Ovary (tissue), 10 donors: ENCODE measurements at places on chromosomes 5 and 9. TPM values are rescaled to one million over a fixed set of nuclear protein-coding genes. Genes with fewer than 3 reads are reported as not detected.

IL31RA gene
- total RNA-seq, result not detected

GABRB2 gene
- 0.12 TPM for total RNA-seq

PCDHB10 gene
- 5.2 TPM for total RNA-seq

OR13C8 gene
- total RNA-seq, result not detected

DAPK1 gene
- 103 TPM for total RNA-seq

SPAAR gene
- 0.97 TPM for total RNA-seq

TAF11L10 gene
- not detected for total RNA-seq

SPAG8 gene
- 2.1 TPM for total RNA-seq

UNC13B gene
- 17.7 TPM for total RNA-seq

TMEM174 gene
- not detected for total RNA-seq

DNA sequence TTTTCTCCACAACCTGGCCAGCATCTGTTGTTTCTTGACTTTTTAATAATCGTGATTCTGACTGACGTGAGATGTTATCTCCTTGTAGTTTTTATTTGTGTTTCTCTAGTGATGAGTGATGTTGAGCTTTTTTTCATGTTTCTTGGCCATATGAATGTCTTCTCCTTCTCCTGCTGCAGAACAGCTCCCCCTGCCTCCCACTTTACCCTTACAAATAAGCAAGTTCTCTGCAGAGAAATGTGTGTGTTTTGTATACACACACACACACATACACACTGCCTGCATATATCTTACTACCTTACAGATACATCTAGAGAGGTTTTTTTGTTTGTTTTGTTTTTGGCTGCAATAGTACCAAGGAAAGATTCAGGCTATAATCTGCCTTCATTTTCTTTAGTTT, 88.7 kb upstream of the PHF24 start:
- H3K4me3 ChIP-seq, result no peak overlapping the region
- no peaks in the 10 kb centered on the region for H3K4me1 ChIP-seq
- H3K36me3 ChIP-seq, result no peaks in the 10 kb centered on the region
- H3K27ac ChIP-seq, result no peak overlapping the region
- DNase-seq, result no peak

DNA sequence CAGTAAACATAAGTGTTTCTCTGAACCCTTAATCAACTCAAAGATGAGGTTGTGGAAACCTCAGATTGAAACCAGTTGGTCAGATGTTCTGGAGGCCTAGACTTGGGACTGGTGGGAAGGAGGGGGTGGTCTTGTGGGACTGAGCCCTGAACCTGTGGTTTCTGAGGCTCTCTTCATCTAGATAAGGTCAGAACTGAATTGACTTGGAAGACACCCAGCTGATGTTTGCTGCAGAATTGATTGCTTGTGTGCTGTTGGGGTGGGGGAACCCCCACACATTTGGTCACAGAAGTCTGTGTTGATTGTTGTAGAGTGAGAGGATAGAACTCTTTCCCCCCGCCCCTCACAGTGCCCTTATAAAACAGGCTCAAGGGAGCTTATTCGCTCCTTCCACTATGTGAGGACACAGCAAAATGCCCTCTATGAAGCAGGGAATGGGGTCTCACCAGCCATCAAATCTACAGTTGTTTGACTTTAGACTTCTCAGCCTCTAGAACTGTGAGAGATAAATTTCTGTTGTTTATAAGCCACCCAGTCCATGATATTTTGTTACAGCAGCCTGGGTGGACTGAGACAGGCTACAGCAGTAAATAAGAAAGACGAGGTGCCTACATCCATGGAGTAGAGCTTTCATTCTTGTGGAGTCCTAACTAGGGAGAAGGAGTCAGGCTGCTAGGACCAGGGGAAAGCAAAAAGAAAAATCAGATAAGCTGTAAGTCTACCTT, 25.7 kb upstream of the UGCG start:
- H3K27ac ChIP-seq, result no peak overlapping the region
- no peaks in the 10 kb centered on the region for H3K4me1 ChIP-seq
- H3K4me3 ChIP-seq, result no peak overlapping the region
- no peaks in the 10 kb centered on the region for H3K27me3 ChIP-seq

GRCh38 chr9:70069704-70070103, 26.1 kb downstream of the MAMDC2 start:
- no peaks in the 10 kb centered on the region for H3K27me3 ChIP-seq
- no peaks in the 10 kb centered on the region for H3K36me3 ChIP-seq
- no peak overlapping the region for H3K27ac ChIP-seq
- H3K4me3 ChIP-seq, result no peak overlapping the region
- H3K4me1 ChIP-seq, result peaks cover 27% of the 10 kb centered on the region

GRCh38 chr5:54234304-54234933, 76.0 kb downstream of the ARL15 start:
- H3K4me1 ChIP-seq, result no peaks in the 10 kb centered on the region

GRCh38 chr9:17802249-17802857, 223.5 kb downstream of the SH3GL2 start:
- no peaks in the 10 kb centered on the region for H3K27me3 ChIP-seq
- H3K36me3 ChIP-seq, result no peaks in the 10 kb centered on the region
- no peaks in the 10 kb centered on the region for H3K4me1 ChIP-seq
- H3K4me3 ChIP-seq, result no peak overlapping the region
- no peak overlapping the region for H3K27ac ChIP-seq

- H3K27me3 ChIP-seq, result no peaks in the 10 kb centered on the region
- peaks cover 4% of the 10 kb centered on the region for H3K4me1 ChIP-seq
- no peak for DNase-seq
- H3K4me3 ChIP-seq, result no peak overlapping the region
- H3K36me3 ChIP-seq, result no peaks in the 10 kb centered on the region
- no peak overlapping the region for H3K27ac ChIP-seq
These were observed 80.3 kb upstream of the RPS23 start for GRCh38 chr5:82358457-82358856.

DNA sequence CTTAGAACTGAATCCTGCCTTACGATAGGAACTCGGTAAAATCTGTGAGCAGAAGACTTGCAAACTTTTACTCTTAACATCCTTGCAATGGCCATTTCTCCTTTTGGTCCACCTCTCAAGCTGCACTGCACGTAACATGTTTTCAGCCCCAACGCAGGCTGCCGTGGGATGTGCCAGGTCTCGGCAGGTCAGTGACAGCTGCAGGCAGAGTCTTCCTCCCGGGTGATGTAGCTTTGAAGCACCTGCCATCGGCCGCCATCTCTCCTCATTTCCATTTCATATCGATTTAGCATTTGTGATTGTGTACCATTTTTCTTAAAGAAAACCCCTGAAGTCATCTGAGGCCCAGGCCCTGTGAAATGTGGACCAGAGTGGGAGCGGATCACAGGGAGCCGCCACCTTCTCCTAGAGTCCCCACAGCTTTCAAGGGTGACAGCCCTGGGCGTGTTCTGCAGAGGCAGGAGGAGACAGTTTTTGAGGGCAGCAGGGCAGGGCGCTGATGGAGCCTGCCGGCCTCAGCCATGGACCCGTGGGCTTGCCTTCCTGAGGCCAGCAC, 25.8 kb upstream of the LPCAT1 start:
- no peaks in the 10 kb centered on the region for H3K36me3 ChIP-seq
- H3K27ac ChIP-seq, result no peak overlapping the region
- DNase-seq, result no peak
- no peaks in the 10 kb centered on the region for H3K4me1 ChIP-seq
- H3K27me3 ChIP-seq, result no peaks in the 10 kb centered on the region
- H3K4me3 ChIP-seq, result no peak overlapping the region

- no peaks in the 10 kb centered on the region for H3K4me1 ChIP-seq
- no peaks in the 10 kb centered on the region for H3K36me3 ChIP-seq
- H3K27me3 ChIP-seq, result no peaks in the 10 kb centered on the region
- H3K27ac ChIP-seq, result no peak overlapping the region
- no peak overlapping the region for H3K4me3 ChIP-seq
These were observed 468.4 kb downstream of the PTPRD start for GRCh38 chr9:10144355-10144754.

- no peak for DNase-seq
- H3K27me3 ChIP-seq, result no peaks in the 10 kb centered on the region
- no peak overlapping the region for H3K27ac ChIP-seq
- H3K36me3 ChIP-seq, result no peaks in the 10 kb centered on the region
- H3K4me1 ChIP-seq, result peaks cover 4% of the 10 kb centered on the region
These were observed 32.9 kb downstream of the NSG2 start for GRCh38 chr5:174078416-174078815.

DNA sequence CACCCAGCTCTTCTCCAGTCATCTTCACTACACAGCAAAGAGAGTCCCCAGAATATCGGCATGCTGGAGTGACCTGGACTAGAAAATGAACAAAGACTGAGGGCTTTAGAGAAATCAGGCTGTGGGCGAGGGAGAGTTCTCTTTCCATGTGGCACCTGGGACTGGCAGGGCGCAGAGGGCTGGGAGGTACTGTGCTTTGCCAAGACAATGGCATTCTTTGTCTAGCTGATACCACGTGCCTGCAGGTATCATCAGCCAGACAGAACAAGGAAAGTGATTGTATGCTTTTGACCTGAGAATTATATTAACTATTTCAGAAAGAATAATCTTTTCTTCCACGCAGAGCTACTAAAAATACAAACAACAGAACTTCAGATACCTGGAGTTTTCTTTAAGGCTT, 30.5 kb downstream of the DDX31 start:
- no peaks in the 10 kb centered on the region for H3K27me3 ChIP-seq
- no peaks in the 10 kb centered on the region for H3K4me1 ChIP-seq
- H3K27ac ChIP-seq, result no peak overlapping the region
- DNase-seq, result no peak
- H3K4me3 ChIP-seq, result no peak overlapping the region

- no peak overlapping the region for H3K4me3 ChIP-seq
- no peaks in the 10 kb centered on the region for H3K27me3 ChIP-seq
- H3K36me3 ChIP-seq, result no peaks in the 10 kb centered on the region
- DNase-seq, result no peak
- H3K27ac ChIP-seq, result no peak overlapping the region
These were observed 15.7 kb upstream of the CXCL14 start for GRCh38 chr5:135594416-135594960.

DNA sequence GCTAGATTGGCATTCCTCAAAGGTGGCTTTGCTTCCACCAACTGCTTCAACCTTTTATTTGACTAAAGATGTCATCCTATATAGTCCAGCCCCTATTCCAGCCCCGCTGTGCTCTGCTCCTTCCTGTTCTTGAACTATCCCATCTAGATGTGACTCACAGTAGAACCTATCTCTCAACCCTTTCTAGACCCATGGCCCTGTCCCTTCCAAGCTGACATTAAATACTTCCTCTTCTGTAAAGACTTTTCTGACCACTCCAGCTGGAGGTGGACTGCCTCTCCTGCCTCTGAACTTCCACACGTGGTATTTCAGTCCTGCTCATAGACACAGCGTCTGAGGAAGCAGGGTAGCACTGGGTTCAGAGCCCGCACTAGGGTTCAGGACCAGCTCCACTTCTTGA, 32.4 kb downstream of the OSTF1 start:
- DNase-seq, result no peak
- peaks cover 2% of the 10 kb centered on the region for H3K4me1 ChIP-seq
- H3K4me3 ChIP-seq, result no peak overlapping the region
- no peaks in the 10 kb centered on the region for H3K36me3 ChIP-seq
- H3K27me3 ChIP-seq, result no peaks in the 10 kb centered on the region

DNA sequence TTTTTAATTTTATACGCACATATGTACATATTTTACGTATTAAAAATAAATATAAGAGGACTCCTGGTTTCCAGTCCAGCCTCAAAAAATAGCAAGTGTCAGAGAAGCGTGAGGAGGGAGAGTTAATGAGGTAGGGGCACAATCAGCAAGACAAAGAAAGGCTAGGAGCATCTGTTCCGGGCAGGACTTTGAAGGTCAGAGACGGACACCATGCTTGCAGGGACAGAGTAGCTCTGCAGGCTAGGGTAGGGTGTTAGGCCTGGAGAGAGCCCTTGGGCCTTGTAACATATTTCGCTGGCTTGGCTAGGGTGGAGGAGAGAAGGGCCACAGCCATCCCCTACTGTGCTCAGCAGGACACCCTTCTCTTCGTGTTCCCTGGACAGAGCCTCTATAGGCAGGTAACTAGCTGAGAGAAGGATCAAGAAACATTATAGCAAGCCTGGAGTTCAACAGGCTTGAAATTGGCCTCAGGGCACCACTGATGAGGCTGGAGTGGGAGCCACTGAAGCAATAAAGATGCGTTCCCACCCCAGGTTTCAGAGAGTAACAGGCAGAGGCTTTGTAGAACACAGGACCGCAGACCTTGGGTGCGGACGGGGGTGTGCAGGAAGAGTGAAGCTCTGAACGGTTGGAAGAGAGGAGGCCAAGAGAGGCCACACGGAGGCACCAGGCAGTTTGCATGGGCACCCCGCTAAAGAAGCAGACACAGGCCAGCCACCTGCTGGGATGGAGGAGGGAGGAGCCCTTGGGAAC, 9.7 kb upstream of the IPPK start:
- DNase-seq, result no peak
- H3K4me3 ChIP-seq, result no peak overlapping the region
- no peaks in the 10 kb centered on the region for H3K36me3 ChIP-seq
- no peak overlapping the region for H3K27ac ChIP-seq
- no peaks in the 10 kb centered on the region for H3K4me1 ChIP-seq

DNA sequence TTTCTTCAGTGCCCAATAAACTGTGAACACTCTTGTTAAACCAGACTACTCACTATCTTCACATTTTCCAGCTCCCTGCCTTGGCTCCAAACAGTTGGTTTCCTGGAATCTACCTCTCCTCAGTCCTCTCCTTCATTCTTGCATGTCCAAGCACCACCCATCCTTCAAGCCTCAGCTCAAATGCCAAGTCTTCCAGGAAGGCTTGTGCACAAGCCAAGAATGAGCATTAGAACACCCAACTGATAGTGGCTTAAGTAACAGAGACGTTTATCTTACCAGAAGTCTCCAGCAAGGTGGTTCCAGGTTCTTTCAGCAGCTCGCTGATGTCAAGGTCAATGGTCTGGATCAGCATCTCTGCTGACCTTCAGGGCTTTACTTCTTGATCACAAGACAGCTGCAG, 60.1 kb downstream of the PTPDC1 start:
- H3K4me3 ChIP-seq, result no peak overlapping the region
- H3K27ac ChIP-seq, result no peak overlapping the region
- DNase-seq, result no peak
- no peaks in the 10 kb centered on the region for H3K27me3 ChIP-seq

- no peak overlapping the region for H3K27ac ChIP-seq
- H3K4me3 ChIP-seq, result no peak overlapping the region
- H3K4me1 ChIP-seq, result no peaks in the 10 kb centered on the region
- no peak for DNase-seq
- no peaks in the 10 kb centered on the region for H3K36me3 ChIP-seq
- H3K27me3 ChIP-seq, result no peaks in the 10 kb centered on the region
These were observed 8.0 kb upstream of the PCA3 start for GRCh38 chr9:76756268-76756640.

DNA sequence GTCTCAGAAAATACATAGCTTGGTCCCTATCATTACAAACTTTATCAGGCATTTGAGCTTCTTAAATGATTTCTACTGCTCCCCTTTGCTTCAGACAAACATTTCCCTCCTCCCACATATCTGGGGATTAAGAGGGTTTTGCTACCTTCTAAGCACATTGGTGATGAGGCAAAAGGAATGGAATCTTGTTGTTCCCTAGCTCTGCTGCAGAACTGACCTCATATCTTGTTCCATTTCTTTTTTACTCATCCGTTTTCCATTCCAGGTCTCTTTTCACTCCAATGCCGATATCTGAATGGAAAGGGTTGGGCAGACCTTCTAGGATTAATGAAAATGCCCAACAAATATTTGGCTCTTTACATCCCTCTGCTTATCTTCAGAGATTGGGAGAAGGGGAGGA, 444.6 kb downstream of the ZNF608 start:
- no peak overlapping the region for H3K27ac ChIP-seq
- DNase-seq, result no peak
- H3K36me3 ChIP-seq, result no peaks in the 10 kb centered on the region
- H3K4me1 ChIP-seq, result peaks cover 1% of the 10 kb centered on the region
